Fibroblast of the conjunctiva (primary cell): ENCODE measurements at places on chromosomes 3 and 15.

- DNase-seq = no peak
Observed at GRCh38 chr15:70091726-70092463, 5.8 kb downstream of the TLE3 start.

DNA sequence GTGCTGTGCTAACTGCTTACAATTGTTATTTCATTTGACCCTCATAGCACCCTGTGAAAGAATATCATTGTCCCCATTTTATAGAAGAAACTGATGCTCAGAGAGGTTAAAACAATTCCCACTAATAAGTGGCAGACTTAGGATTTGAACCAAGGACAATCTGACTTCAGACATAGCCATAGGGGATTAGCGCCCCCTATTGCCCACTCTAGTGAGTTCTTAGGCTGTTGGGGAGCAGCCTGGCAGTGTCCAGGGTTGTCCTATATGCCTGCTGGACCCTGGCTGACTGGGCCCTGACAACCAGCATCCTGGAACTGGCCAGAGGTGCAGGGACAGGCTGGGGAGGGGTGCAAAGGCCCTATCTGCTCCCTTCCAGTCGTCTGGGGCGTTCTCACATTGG lies 15.4 kb downstream of the DPH3 start:
- no peak for DNase-seq

GRCh38 chr3:99948467-99949089 lies 130.9 kb downstream of the CMSS1 start:
- DNase-seq = no peak

DNA sequence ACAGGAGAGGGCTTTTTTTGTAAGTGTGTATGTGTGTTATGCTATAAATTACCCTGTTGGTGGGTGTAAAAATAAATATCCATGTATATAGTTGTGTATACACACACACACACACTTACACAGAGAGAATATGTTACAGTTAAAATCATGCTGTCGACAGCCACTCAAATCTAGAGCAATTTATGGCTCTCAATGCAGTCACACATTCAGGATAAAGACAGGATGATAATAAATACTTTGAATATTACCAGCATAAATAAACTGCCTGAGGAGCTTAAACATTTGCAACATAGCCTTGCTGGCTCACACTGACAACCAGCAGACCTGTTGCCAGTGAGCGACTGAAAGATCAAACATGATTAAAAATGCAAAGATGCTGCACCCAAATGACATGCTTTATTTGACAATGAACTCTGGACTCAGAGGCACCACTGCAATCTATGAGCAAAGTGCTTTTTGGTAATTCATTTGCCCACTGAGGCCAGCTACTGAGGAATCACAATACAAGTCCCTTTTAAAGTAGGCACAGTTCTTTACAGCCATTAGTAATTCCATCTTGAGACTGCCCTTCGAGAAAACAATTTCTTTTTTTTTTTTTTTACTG lies 458.9 kb downstream of the FHIT start:
- DNase-seq = no peak

DNA sequence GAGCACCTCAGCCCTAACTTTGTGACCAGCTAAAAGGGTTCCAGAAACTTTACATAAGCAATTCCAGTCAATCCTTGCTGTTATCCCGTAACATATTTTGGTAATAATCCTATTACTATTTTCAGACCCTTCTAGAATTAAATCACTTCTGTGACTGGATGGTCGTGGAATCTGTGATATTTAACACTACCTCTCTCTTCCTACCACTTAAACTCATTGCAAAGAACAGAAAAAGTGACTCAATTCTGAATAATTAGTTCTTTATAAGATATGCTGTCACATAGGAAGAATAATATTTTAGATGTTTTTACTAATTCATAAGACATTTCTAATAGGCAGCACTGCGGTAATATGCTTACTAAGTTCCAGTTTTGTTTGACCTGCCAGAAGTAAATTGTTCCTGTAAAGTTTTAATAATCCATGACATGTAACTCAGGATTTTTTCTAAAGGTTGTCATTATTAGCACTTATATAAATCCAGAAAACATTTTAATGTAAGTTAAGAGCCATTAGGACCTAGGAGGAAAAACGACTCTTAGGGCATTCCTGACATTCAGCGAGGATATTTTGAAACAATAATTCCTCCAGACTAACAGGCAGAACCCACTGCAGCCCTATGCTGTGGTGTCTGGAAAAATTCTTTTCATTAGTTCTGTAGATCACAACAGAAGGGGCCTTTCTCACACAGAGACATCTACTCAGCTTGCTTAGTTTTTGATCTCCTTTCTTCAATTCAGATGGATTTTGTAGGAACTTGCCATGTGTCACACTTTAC lies 113.3 kb upstream of the MBNL1 start:
- DNase-seq = no peak
